ENCODE measurements at places on chromosomes 11 and 22.

GRCh38 chr22:21807544-21808529, 59.6 kb downstream of the MAPK1 start:
- DNase-seq: no peak

- no peak for DNase-seq
Measured at GRCh38 chr11:104964247-104964646, 4.1 kb downstream of the CASP4 start.

DNA sequence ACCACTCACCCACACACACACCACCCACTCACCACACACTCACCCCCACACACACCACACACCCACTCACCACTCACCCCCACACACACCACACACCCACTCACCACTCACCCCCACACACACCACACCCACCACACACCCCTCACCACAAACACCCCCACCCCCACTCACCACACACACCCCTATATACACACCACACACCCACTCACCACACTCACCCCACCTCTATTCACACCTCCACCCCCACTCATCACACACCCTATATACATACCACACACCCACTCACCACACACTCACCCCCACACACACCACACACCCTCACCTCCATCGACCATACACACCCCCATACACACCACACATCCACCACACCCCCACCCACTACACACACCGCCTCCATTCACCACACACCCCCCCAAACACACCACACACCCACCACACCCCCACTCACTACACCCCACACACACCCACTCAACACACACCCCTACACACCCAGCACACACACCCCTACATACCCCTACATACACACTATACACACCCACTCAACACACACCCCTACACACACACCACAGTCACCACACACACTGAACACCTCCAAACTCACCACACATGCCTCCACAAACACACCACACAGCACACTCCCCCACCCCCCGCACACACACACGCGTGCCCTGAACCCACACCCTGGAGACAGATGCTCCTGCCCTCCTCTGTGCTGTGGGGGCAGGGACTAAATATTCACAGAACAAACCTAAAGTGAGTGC, 19.0 kb upstream of the TTLL12 start:
- DNase-seq: no peak

GRCh38 chr22:40541300-40541699, 95.2 kb downstream of the MRTFA start:
- DNase-seq: no peak

DNA sequence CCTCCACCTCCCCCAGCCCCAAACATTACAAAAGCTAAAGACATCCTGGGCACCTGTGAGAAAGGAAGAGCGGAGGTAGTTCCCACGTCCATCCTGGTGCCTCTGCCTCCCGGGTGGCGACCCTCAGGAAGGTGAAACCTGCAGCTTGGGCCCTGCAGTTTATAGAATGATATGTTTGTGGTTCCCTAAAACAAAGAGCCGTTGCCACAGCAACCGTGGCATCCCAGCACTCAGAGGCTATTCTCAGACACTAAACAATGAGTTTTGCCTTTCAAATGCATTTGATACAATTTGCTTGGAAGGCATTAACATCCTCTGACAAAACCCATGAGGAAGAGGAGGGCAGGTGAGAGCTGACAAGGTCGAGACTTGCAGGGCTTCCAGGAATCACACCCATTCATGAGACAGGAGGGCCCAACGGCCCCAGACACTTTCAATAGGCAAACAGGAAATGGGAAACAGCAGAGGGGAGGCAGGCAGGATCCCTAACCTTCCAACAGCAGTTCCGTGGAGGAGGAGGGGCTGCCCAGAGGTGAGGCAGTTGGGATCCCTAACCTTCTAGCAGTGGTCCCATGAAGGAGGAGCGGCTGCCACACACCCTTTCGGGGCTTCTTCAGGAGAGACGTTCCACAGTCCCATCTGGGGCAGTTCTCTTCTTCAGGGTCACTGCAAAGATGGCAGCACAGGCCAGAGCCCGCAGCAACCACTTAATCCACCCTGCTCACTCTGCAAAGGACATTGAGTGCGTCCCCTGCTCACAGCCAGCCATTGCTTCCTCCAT, 379.2 kb downstream of the SHANK2 start:
- peak; percentile 85 for DNase-seq

GRCh38 chr11:79116600-79116999, 324.2 kb downstream of the TENM4 start:
- no peak for DNase-seq

DNA sequence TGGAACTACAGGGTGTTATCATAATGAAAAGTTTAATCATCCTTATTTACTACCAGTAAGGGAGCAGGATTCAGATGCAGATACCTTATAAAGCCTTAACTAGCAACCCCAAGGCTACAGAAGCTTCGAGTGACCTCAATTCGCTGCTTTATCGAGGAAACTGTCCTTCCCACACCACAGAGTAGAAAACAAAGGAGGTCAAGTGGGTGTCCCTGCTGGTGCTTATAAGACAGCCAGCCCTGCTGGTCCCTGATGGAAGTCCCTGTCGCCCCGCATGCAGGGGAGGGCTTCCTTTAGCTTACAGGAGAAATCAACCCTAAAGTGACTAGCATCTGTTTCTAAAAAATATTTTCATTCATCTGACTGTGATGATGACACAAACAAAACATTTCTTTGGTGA, 7.3 kb downstream of the MN1 start:
- no peak for DNase-seq

GRCh38 chr22:18048441-18048898, 24.1 kb upstream of the MICAL3 start:
- no peak for DNase-seq

GRCh38 chr11:11416917-11417316, 63.9 kb upstream of the CSNK2A3 start:
- DNase-seq: no peak

DNA sequence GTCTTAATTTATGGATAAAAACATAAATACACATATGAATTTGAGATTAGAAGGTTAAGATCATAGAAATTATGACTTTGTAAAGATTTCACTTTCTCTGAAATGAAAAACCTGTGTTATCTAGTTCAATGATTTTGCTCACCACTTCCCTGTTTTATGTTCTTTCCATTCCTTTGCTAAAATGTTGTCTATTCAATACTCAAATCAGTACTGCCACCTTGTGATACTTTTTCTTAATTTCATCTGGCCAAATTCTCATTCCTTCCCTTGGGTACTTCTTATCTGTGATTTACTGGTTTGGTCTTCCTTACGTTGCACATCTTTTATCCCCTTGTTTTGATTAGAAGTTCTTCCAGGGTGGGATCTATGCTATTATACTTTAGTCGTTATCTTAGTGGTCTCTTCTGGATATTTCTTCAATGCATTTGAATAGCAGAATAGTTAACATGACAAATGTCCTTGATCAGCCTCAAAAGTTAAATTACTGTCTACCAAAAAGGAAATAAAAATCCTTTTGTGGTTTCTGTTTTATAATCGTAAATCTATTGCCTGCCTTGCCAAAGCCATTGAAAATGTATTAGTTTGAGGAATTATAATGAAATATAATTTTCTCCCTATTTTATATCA, 197.0 kb downstream of the PGR start:
- peak; percentile 9 for DNase-seq

DNA sequence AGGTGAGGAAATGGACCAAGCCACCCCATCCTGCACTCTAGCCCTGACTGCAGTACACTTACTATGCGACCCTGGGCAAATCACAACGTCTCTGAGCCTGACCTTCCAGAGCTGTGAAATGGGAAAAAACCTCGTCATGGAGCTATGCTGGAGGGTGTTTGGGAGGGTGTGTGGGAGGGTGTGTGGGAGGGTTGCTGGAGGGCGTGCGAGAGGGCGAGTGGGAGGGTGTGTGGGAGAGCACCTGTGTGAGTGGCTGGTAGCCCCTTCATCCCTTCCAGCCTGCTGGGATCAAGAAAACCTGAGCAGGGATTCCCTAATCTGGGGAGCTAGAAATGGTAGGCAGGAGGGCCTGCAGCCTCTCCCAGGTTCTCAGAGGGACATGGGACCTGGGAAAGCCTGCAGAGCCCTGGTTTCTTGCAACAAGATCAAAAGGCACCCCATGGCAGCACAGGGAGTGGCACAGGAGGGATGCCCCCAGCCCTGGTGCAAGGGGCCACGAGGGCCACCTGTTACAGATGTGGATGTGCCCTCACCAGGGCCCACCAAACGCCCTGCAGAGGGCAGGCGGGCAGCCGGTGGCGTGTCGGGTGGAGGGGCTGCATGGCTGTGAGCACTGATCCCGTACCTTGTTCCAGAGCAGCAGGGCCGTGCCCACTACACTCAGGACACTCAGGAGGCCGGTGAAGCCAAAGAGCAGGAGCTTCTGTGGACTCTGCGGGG, 23.2 kb downstream of the NFAM1 start:
- no peak for DNase-seq

- no peak for DNase-seq
Measured at GRCh38 chr11:35794333-35794732, 131.8 kb downstream of the TRIM44 start.

GRCh38 chr22:28918550-28919271, 35.3 kb downstream of the ZNRF3 start:
- DNase-seq: no peak

- DNase-seq: no peak
Measured at GRCh38 chr11:30553521-30554110, 32.5 kb downstream of the MPPED2 start.

DNA sequence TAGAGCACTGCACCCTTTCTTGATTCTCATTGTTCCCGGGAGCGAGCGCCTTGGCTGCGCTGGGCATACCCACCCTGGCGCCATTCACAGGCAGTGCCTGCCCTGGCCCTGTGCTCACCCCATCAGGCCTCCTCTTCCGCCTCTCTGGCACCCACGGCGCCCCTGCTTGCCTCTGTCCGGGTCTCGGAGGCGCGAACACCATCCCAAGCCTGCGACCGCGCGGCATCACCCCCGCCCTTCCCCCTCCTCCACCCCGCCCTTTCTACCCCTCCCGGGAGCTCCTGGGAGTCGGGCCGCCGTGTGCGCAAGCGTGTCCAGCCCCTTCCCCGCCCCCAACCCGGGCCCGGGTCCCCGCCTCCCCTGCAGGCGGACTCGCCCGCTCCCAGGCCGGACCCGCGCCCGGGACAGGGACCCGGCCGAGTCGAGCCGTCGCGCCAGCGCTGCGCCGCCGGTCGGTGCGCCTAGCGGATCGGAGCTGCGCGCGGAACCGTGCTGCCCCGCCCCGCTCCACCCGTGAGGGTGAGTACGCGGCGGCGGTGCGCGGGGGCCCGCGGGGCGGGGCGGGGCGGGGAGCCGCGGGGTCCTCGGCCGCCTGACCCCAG, at the start of gene ST3GAL4:
ST3GAL4 (plus strand) TSS at position 363 of the 602 bp plus-strand sequence. CDS start 50,470 bp downstream, outside the sequence.
- DNase-seq: peak; percentile 10

- peak; percentile 58 for DNase-seq
Measured at GRCh38 chr11:75802913-75803820, 11.8 kb upstream of the UVRAG start.

DNA sequence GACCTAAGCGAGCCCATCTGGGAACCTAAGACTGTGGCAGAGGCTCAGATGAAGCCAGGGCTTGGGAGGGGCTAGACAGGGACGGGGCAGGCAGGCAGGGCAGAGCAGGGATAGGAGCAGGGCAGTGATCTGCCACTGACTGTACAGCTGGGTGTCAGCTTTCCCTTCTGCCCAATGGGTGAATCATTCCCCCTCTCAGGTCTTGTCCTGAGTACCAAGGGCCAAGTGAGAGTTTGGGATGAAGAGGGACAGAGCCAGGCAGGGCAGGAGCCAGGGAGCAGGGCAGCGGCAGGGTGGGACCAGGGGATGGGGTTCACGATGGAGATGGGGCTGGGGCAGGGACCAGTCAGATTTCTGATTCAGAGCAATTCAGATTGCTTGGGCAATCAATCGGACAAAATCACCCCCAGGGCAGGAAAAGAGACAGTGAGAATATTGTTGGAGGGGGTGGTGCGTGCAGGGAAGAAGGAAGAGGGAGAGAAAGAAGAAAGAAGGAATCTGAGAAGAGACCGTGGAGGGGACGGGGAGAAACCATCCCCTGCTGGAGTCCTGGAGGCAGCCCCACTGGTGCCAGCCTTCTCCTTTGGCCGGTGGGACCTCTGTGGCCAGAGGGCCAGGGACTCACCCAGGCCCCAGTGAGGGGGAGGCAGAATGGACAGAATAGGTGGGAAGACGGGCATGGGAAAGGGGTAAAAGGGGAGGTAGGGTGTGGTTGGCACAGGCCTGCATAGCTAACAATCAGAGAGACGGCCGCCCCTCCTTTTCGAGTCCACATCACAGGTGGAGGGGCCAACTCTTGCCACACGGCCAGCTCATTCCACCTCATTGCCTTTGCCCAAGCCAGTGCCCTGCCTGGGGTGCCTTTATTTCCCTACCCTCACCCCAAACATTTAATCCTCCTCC, 47.2 kb downstream of the CYTH4 start:
- DNase-seq: no peak

DNA sequence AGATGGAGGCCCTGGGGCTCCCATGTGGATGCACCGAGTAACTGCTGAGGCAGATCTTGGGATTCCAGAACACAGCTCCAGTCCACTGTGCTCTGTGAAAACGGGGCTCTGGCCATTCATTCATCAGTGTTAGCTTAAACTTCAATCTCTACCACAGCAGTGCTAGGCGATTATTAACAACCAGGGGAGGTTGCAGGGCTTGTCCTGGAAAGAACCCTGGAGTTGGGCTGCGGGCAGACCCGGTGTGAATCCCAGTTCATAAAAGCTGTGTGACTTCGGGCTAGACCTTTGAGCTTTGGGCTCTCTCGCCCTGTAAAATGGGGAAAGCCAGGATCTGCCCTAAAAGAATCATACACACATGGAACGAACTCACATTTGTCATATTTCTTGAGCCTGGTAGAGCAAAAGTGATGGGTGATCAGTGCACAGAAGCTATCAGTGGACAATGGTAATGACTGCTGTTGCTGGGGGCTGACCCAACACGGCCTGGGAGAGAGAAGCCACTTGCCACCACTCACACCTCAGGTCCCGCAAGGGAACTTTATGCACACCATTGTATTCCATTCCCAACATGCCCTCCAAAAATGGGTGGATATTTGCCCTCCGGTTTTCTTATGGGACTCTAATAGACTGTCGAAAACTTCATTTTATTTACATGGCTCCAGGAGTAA, 15.6 kb upstream of the CRYBB3 start:
- DNase-seq: no peak

Measured in NCI-H748 treated with DMSO at 0.1 percent for 48 hours (cell line).